Karpas-422 (cell line): ENCODE measurements at places on chromosomes 5 and 9. TPM values are rescaled to one million over a fixed set of nuclear protein-coding genes. Genes with fewer than 3 reads are reported as not detected.

Gene IL5
- total RNA-seq, result not detected in 2 replicates

Gene UBE2QL1
- not detected in 2 replicates for total RNA-seq

Gene PAEP
- not detected in 2 replicates for total RNA-seq

Gene FOXB2
- total RNA-seq, result not detected in 2 replicates

Gene GPR150
- 0.34 and 0.51 TPM in 2 replicates for total RNA-seq

DNA sequence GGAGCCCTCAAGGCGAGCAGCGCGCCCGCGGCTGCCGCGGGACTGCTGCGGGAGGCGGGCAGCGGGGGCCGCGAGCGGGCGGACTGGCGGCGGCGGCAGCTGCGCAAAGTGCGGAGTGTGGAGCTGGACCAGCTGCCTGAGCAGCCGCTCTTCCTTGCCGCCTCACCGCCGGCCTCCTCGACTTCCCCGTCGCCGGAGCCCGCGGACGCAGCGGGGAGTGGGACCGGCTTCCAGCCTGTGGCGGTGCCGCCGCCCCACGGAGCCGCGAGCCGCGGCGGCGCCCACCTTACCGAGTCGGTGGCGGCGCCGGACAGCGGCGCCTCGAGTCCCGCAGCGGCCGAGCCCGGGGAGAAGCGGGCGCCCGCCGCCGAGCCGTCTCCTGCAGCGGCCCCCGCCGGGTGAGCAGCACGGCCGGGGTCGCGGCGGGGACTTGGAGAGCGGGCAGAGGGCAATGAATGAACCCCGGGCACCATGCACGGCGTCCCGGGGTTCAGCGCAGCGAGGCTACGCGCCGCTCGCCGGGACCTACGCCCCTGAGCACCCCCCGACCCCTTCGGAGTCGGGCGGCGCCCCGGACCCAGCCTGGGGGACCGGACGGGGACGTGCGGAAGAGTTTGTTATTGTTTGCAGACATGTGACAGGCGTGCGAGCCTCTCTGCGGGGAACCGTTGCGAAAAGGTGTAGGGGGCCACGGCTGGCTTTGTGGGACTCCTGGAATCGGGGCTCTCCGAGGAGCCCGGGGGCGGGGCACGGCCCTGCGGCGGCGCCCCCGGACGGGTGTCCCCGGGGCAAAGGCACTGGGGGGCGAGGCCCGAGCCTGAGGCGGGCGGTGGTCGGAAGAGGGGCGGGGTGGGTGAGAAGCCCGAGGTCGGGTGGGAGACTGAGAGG lies 553 bp downstream of the MAP3K1 start:
- peak; percentile 71 for DNase-seq

GRCh38 chr9:8428389-8428788 lies 628.8 kb upstream of the DMAC1 start:
- no peak for DNase-seq

- no peak for DNase-seq
Observed at GRCh38 chr9:27856054-27856453, 282.8 kb upstream of the C9orf72 start.

GRCh38 chr5:103224118-103224893 lies 34.3 kb upstream of the MACIR start:
- peak; percentile 85 for DNase-seq

DNA sequence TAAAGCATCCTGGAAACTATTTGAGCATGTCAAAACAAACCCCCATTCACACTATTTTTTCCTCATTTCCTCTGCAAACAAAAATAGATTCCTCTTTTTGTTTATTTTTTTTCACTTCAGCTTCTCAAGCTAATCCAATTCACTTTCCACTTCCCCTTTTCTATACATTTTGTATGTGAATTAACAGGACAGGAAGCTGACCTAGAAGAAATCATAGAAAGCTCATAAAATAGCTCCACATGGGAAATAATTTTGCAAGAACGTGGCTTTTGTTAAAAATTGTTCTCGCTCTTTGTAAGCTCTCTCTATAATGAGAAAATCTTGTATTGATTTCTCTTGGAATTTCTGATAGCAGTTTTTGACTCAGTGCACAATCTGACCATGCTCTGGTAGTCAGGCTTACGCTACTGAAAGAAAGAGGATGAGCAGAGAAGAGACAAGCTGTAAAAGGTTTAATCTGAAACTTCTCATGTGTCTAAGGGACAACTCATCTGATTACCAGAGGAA lies 215.8 kb downstream of the ADAMTS12 start:
- peak; percentile 71 for DNase-seq

GRCh38 chr5:160348080-160348479 lies 22.3 kb downstream of the C1QTNF2 start:
- DNase-seq, result no peak
